ENCODE measurements at places on chromosomes 13 and 19. TPM values are rescaled to one million over a fixed set of nuclear protein-coding genes. Genes with fewer than 3 reads are reported as not detected.

DNA sequence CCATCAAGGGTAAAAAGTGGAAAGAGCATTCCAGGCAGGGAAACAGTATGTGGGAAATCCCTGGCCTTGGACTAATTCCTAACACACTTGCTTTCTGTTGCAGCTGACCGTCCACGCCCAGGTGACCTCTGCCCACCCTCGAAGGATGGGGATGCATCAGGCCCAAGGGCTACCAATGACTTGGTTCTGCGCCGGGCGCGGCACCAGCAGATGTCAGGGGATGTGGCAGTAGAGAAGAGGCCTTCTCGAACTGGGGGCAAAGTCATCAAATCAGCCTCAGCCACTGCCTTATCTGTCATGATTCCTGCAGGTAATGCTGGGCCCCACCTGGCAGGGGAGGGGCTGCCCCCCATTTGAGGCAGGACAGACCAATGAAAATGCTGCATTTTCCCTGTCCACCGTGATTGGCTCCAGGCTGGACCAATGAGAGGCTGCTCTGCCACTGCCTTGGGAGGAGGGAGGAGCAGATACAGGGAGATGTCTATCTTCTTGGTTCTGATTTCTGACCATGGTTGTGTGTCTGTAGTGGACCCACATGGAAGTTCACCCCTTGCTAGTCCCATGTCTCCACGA, 12.6 kb downstream of the DNASE2 start:
- no peak for DNase-seq

GRCh38 chr13:33496336-33496735, 210.8 kb upstream of the STARD13 start:
- DNase-seq: no peak

- no peak for DNase-seq
These were observed 1.7 kb downstream of the INTS6 start for GRCh38 chr13:51451134-51451466.

Gene KLF1
- not detected for total RNA-seq

Gene LEUTX
- total RNA-seq: not detected

- DNase-seq: no peak
These were observed 26.3 kb downstream of the SAE1 start for GRCh38 chr19:47156861-47157430.

All from heart left ventricle (tissue), 16 donors.